ENCODE measurements at places on chromosomes 12 and 14.

DNA sequence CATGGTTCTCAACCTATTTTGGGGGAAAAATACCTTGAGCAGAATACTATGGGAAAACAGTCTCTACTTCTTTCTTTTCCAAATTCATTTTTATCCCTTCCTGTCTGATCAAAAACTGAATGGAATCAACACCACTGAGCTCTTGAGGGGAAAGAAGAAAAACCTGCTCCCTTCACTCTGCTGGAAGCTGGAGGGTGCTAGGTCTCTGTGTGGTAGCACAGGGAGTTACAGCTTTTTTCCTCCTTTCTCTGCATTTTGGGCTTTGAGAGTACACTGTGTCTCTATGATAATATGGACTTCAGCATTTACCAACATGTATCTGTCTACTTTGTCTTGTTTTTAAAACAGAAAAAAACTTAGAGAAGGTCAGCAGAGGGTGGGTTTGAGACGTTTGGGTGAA is 417.2 kb upstream of the SYT1 start:
- no peak for DNase-seq

- DNase-seq = no peak
Measured at GRCh38 chr12:52615208-52615868, 3.0 kb downstream of the KRT73 start.

- DNase-seq = no peak
Measured at GRCh38 chr14:56136571-56137452, 18.6 kb downstream of the PELI2 start.

DNA sequence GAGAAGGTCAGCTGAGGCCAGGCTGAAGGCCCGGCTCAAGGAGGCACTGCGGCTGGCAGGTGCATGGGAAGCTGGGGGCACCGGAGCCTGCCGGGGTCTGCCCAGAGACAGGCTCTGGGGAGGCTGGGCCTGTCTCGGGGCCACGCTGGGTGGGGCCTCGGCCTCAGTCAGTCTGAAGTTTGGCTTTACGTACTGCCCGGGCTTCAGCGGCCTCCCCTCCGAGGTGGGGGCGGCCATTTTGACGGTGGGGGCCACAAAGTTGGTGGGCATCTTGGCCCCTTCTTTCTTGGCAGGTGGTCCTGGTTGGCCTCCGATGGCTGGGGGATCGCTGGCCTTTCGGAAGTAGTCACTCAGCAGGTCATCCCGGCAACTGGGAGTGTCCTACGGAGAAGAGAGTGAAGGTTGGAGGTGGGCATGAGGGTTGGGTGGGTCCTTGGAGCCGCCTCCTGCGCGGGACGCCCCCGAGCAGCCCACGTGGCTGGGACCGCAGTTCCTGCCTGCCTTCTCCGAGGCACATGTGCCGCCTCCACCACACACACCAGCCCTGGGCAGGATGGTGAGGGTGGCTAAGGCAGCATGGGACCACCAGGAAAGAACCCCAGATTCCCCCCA is 28.9 kb upstream of the GPR68 start:
- DNase-seq = no peak

DNA sequence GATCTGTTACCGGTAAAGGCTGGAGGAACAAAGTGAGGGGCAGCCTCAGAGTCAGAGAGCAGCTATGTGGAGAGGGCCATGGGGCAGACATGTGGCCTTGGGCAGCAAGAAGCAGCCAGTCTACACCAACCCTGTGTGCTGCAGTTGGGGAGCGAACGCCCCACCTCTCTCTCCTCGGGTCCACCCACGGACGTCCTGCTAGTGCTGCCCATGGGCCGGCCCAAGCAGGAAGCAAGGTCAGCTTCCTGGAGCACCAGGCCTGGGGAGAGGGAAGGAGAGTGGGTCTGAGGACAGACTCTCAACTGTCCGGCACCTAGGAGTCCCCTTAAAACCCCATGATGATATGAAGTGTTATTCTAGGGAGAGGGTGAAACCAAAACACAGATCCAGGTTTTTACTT is 254.8 kb upstream of the FKBP4 start:
- no peak for DNase-seq

- no peak for DNase-seq
Measured at GRCh38 chr12:46214668-46215436, 54.0 kb downstream of the SLC38A1 start.

DNA sequence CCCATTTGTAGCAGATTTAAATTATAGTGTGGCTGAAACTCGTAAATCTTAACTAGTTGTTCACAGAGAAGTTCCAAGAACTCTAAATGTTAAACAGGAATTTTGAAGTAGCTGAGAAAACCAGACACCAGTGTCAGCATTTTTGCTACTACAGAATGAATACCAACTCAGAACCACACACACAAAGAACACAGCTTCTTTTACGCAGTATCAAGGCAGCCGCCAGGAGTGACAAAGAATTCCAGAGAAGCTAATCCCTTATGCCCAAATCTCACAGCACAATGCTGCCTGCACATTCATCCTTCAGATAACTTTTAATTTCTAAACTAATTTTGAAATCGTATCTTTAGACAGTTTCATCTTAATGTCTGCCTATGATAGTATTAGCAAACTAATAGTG is 37.4 kb downstream of the SLC6A15 start:
- DNase-seq = no peak

DNA sequence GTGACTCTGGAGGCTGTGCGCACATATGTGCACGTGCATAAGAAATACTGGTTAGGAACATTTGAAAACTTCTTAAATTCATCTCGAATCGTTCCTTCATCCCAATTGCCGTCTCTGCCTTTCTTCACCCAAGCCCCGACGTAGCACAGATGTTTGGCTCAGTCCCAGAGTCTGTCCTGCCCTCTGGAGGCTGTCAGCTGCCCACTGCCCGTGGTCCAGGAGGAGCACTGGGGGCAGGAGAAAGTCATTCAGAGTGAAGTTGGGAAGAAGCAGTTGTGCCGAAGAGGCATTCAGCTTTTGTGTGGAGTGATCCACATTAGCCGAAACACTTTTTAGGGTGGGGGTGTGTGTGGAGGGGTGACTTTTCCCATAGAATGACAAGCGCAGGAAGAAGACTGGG is 124.9 kb downstream of the TSPAN9 start:
- no peak for DNase-seq

- DNase-seq = no peak
Measured at GRCh38 chr12:2677142-2677880, 117.5 kb upstream of the FKBP4 start.

DNA sequence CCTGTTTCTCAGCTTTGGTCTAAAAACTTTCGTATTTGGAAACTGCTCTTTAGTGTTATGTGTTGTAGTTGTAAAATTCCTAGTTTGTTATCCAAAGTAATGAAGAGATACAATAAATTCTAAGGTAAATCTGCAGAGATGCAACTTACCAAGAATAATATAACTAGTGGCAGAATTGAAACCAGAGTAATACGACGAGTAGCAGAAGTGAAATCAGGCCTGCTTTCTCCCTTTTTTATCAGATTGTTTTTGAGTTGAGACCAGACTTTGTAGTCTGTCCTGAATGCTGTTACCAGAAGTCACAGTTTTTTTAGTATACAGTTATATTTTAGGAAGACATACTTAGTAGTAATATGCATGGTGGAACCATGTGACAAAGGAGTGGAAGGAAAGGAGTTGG is 12.5 kb downstream of the PAPOLA start:
- no peak for DNase-seq

Data from CMK (cell line).